Cardiac atrium fibroblast (primary cell): ENCODE measurements at places on chromosomes 7 and 10. TPM values are rescaled to one million over a fixed set of nuclear protein-coding genes. Genes with fewer than 3 reads are reported as not detected.

ASB13 gene
- 9.4 and 11.9 TPM in 2 replicates for total RNA-seq

SPDYE3 gene
- total RNA-seq: not detected in 2 replicates

TAS2R41 gene
- total RNA-seq: not detected in 2 replicates

CPN1 gene
- not detected in 2 replicates for total RNA-seq

SCART1 gene
- total RNA-seq: 0.54 TPM in 1 of 2 replicates, not detected in the other

PLAC9 gene
- 89.7 and 128 TPM in 2 replicates for total RNA-seq

GPR26 gene
- total RNA-seq: not detected in 2 replicates

MACC1 gene
- total RNA-seq: 0.18 and 0.32 TPM in 2 replicates

TUBB8 gene
- total RNA-seq: not detected in 2 replicates

CD36 gene
- 0.18 and 0.32 TPM in 2 replicates for total RNA-seq

INSIG1 gene
- 59.4 and 85.2 TPM in 2 replicates for total RNA-seq

OPN4 gene
- total RNA-seq: not detected in 2 replicates

ANXA8 gene
- total RNA-seq: 0.16 and 0.54 TPM in 2 replicates

CADPS2 gene
- 10.5 and 13.0 TPM in 2 replicates for total RNA-seq

NPY gene
- total RNA-seq: not detected in 2 replicates

LRRN3 gene
- total RNA-seq: 0.18 and 3.1 TPM in 2 replicates

GUSB gene
- total RNA-seq: 12.1 and 14.4 TPM in 2 replicates

ZNF467 gene
- 4.1 and 8.1 TPM in 2 replicates for total RNA-seq

NPC1L1 gene
- total RNA-seq: 0.18 TPM in 1 of 2 replicates, not detected in the other

PRR15 gene
- 21.1 and 41.9 TPM in 2 replicates for total RNA-seq

PI4K2A gene
- total RNA-seq: 18.4 and 25.9 TPM in 2 replicates

RABGEF1 gene
- total RNA-seq: 21.5 and 22.4 TPM in 2 replicates

FAM25C gene
- total RNA-seq: not detected in 2 replicates

PAX4 gene
- total RNA-seq: not detected in 2 replicates

THAP5 gene
- 13.4 and 19.9 TPM in 2 replicates for total RNA-seq

TMEM196 gene
- total RNA-seq: not detected in 2 replicates

CPED1 gene
- total RNA-seq: 10.5 and 11.4 TPM in 2 replicates

HMX2 gene
- not detected in 2 replicates for total RNA-seq

LRRC72 gene
- total RNA-seq: not detected in 2 replicates

ADAMTS14 gene
- total RNA-seq: 0.18 and 1.3 TPM in 2 replicates

AKR1C4 gene
- not detected in 2 replicates for total RNA-seq

PITX3 gene
- 0.16 TPM in 1 of 2 replicates, not detected in the other for total RNA-seq

GTF2IRD1 gene
- total RNA-seq: 4.5 and 12.3 TPM in 2 replicates

SFRP5 gene
- total RNA-seq: 0.90 and 6.6 TPM in 2 replicates

ZSWIM8 gene
- 54.4 and 75.6 TPM in 2 replicates for total RNA-seq

TDRD1 gene
- total RNA-seq: 0.16 and 1.1 TPM in 2 replicates

SLC26A5 gene
- total RNA-seq: not detected in 2 replicates

TAS2R5 gene
- 0.16 and 2.7 TPM in 2 replicates for total RNA-seq

NUDT13 gene
- total RNA-seq: 0.16 and 0.90 TPM in 2 replicates
